ENCODE measurements at places on chromosomes 5 and 9.
A peak's percentile ranks its signal among the peaks of the same experiment; 100 is the strongest.

DNA sequence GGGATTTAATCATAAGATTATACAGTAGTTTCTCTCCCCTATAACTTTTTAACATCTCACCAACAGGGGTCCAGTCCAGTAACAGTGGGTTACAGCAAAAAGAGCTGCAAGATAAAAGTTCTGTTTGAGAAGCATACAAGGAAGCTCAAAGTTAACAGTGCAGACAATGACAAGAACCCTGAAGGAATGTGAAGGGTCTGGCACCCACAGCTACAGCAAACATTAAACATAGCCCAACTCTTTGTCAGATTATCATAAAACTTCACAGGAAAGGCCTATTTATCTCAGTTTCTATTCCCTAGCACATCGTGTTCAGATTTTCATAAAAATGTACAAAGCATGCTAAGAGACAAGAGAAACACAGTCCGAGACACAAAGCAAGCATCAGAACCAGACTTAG is 309.4 kb downstream of the DIRAS2 start:
- no peak for DNase-seq

DNA sequence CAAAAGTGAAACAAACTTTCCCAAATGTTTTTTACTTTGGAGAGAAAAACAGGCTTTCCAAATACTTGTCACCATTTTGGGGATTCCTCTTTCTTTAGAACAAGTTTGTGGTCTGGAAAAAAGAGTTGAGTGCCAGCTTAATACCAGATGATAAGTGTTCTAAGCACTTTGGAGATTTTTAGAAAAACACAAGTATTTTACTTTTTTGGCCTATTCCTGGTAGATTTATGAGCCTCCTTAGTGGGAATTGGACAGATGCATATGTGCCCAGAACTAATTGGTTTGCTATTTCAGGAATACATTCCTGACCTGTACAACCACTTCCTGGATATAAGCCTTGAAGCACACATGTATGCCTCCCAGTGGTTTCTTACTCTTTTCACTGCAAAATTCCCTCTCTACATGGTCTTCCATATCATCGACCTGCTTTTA is 40.5 kb downstream of the GPR21 start:
- DNase-seq, result no peak

DNA sequence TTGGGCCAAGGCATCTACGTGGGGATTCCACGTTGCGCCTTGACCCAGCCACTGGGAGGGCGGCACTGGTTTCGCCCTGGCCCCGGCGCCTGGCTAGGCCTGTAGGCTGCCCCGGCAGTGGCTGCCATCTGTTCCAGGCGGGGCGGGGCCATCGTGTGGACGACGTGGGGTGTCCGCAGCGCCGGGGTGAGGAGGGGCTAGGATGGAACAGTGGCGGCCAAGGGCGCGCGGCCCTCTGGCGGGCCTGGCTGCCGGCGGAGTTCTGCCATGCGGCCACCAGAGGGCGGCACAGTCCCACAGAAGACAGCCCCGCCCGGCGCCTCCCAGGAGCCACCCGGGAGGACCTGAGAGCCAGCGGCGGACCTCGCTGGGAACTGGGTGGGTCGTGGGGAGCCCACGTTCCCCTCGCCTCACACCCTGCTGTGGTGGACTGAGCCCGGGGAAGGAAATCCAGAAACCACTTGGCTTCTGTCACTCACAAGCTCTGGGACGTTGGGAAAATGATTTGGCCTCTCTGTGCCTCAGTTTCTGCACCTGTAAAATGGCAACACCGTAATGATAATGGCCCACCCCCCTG is 22.6 kb upstream of the RAPGEF1 start:
- peak; percentile 86 for DNase-seq

DNA sequence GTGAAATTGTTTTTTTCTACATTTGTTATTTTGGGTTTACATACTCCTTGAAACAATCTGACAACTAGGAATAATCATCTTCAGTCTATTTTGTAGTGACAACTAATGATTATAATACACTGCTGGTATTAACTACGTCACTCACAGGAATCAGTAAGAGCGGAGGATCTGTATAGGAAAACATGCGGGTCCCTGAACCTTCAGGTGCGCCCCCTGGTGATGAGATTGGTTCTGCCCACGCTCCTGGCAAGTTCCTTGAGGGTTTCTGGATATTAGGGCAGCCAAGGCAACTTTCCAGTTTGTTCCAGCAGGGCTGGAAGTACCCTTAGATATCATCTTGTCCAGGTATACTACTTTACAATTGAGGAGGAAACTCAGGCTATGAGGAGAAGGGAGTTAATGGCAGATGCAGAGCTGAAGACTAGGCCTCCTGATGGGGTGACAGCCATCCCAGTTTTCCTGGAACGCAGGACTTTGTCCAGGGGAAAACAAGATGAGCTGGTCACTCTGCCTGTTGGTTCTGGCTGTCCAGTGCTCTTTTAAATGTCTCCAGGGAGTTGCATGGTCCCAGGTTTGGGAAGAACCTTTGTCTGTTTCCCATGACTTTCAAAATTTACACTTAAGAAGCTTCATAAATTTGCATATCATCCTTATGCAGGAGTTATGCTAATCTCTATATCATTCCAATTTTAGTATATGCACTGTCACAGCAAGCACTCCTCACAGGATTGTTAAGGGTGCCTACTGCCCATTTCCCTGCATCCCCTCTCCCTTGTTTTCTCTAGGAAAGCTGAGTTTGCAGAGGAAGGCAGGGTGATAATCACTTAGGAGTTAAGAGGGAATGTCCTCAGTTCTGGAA is 14.9 kb upstream of the WNT8A start:
- DNase-seq, result peak; percentile 85

DNA sequence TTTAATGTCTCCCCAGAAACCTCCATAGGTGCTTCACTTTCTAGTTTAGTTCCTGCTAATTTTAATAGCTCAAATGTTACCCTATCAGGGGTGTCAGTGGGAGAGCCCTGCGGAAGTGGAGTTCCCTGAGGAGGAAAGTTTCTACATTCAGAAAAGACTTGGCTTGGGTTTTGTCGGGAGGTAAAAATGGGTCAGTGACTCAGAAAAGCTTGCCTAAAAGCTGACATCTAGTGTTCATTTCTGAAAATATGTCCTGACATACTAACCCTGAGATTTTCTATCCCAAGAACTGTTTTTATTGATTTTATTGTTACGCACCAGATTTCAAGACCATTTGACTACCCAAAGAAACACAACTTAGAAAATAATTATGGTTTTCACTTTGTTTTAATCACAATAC is 40.9 kb upstream of the GLDC start:
- DNase-seq, result no peak

DNA sequence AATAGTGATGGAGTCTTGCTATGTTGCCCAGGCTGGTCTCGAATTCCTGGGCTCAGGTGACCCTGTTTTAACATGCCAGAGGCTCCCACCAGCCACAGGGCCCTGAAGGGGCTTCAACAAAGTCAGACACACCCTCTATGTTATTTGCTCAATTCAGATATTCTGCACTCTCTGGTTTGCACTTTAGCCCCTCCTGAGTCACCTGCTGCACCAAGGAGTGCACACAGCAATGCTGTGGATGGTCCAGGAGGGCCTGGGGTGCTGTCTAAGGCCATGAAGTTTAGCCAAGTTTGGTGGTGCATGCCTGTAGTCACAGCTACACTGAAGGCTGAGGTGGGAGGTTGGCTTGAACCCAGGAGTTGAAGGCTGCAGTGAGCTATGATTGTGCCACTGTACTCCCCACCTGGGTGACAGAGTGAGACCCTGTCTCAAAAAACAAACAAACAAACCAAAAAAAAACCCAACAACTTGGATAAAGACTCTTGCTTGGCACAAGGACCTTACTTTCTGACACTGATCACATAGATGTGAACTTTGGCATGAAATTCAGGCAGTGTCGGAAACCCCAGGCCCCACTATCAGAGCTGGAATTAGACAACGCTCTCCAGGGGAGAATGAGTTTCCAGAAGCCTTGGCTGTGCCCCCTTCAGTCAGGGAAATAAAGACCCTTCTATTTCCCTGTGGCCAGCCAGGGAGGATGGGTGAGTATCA is 39.7 kb upstream of the CDKN2AIPNL start:
- DNase-seq, result no peak

DNA sequence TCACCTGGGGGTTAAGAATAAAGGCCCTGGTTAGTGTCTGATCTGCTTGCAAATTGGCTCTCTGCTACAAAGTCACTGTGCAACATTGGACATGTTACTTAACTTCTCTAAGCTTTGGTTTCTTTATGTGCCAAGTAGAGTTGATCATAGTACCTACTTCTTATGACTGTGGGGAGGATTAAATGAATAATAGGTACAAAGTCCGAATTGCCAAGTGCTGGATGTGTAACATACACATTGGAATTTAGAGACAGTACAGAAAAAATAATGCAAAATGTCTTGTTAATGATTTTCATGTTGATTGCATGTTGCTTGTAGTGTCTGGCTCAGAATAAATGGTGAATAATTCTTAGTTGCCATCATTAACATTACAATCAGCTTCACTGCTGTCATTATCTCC is 2.2 kb downstream of the DOCK8 start:
- DNase-seq, result no peak

DNA sequence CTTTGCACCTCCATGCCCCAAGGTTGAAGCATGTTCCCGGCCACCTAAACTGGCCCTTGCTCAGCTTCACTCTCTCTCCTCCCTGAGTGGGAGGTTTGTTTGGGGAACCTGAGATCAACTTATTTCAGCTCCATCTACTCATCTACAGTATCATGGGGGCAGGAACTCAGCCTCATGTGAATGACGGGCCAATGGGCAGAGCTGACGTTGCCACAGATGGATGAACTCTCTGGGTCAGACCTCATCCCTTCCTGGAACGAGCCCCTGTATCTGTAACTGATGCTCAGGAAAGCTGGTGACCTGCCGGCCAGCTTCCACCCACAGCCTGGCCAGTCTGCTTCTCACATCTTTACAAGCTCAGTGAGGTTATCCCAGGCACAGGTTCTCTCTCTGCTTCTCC is 369.6 kb downstream of the IRX2 start:
- no peak for DNase-seq

All from stimulated activated CD4-positive, alpha-beta T cell treated with anti-CD3 and anti-CD28 coated beads, Interleukin-15, amount 100 ng/mL, for 24 hours (primary cell).